ENCODE measurements at places on chromosomes 16 and 17.

GRCh38 chr17:7553356-7553755, 4.5 kb downstream of the TNFSF12 start:
- DNase-seq, result no peak

- peak; percentile 72 for DNase-seq
These were observed 26.1 kb downstream of the CDR2 start for GRCh38 chr16:22348291-22348690.

- no peak for DNase-seq
These were observed 12.6 kb upstream of the POLR3E start for GRCh38 chr16:22284637-22285036.

DNA sequence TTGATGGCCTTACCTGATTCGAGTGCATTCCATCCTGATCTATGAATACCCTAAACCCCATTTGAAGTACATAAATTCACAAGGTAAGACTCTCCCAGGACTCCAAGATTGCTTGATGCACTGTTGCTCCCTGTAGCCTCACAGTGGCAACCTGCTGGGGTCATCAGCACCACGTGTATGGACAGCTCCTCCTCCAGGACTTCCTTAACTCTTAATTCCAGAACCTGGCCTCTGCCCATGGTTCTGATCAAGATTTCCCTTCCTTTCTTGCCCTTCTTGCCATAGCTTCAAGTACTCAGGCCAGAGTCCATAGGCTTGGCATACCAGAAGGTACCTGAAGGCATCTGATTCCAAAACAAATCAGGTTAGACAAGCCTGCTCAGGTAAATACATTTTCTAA, 34.0 kb upstream of the NLK start:
- DNase-seq, result peak; percentile 48

GRCh38 chr16:23948949-23949411, 113.2 kb downstream of the PRKCB start:
- DNase-seq, result no peak

- no peak for DNase-seq
These were observed 1.8 kb downstream of the MPP2 start for GRCh38 chr17:43905400-43905984.

GRCh38 chr17:48068491-48068961, 20.4 kb downstream of the NFE2L1 start:
- DNase-seq, result peak; percentile 77

DNA sequence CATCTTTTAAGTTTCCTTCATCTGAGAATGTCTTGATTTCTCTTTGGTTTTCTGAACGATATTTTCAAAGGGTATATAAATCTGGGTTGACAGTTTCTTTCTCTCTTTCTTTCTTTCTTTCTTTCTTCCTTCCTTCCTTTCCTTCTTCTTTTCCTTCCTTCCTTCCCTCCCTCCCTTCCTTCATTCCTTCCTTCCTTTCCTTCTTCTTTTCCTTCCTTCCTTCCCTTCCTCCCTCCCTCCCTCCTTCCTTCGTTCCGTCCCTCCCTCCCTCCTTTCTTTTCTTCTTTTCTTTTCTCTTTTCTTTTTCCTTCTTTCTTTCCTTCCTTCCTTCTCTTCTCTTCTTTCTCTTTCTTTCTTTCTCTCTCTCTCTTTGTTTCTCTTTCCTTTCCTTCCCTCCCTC, 7.6 kb upstream of the KRT39 start:
- no peak for DNase-seq

- DNase-seq, result peak; percentile 77
These were observed 18.0 kb downstream of the C17orf67 start for GRCh38 chr17:56815711-56816110.

DNA sequence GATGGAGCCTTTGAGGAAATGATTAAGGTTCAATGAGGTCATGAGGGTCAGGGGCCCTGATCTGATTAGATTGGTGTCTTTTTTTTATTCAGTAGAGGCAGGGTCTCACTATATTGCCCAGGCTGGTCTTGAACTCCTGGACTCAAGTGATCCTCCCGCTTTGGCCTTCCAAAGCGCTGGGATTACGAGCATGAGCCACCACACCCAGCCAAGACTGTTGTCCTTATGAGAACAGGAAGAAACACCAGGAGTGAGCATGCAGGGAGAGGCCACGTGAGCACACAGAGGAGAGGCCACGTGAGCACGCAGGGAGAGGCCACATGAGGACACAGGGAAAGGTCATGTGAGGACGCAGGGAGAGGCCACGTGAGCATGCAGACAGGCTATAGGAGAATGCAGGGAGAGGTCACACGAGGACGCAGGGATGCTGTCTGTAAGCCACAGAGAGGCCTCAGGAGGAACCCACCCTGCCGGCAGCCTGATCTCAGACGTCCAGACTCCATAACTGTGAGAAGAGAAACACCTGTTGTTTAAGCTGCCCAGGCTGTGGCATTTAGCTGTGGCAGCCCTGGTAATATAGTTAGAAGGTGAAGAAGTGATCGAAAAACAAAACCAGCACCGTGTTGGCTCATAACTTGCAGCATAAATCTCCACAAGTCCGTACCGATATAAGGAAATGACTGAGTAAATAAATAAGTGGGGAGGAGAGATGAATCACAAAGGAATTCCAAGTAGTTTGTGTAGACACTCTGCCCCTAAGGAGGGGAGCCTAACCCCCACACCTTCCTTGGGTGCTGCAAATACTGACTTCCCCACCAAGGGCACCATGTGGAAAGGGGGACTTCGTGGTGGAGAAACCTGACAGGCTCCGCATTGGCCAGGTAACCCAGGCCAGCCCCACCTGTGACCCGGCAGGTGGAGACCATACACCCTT, 14.6 kb upstream of the CSNK1D start:
- peak; percentile 32 for DNase-seq

GRCh38 chr17:17256316-17256715, 19.3 kb upstream of the FLCN start:
- DNase-seq, result no peak

- no peak for DNase-seq
These were observed 911.1 kb upstream of the GOT2 start for GRCh38 chr16:59645194-59645593.

DNA sequence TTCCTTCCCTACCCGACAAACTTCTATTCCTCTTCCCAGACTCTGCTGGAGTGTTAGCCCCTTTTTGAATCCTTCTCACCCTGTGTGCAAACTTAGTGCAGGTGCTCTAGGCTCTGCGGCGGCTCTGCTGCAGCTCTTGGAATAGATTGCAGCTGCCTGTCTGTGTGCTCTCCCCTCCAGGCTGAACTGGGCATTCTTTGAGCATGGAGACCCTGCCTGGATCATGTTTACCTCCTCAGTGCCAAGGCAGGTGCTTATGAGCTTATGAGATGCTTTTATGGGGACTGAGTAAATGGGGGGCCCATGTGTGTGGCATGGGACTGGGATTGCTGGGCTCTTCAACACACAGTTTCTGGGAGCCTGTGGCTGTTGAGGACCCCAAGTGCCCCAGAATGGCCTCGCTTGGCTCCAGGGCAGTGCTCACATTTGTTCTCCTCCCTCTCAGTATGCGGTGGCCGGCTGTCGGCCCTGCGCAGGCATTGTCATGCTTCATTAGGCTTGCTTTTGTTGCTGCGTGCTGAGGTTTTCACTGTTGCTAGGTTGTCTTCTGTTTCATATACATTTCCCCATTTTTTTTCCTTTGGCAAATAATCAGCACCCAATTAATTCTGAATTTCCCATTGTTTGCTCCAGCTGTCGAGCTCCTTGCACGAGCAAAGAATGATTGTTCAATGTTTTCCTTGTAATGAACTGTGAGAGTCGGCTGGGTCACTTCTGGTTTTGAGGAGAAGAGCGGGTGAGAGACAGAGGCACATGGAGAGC, 185.5 kb upstream of the NLRP1 start:
- DNase-seq, result no peak

DNA sequence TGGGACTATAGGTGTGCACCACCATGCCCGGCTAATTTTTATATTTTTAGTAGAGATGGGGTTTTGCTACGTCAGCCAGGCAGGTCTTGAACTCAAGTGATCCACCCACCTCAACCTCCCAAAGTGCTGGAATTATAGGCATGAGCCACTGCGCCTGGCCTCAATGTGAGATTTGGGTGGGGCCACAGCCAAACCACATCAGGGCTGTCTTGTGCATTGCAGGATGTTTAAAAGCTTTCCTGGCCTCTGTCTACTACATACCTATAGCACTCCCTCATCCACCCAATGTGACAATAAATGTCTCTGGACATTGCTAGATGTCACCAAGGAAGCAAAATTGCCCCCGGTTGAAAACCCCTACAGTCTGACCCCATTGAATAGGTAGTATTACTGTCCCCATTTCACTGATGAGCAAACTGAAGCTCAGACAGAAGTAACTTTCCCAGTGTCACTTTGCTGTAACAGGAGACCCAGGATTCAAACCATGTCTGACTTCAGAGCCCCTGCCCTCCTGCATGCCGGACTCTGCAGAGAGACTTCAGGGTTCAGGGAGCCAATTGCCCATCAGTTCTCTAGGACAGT, 3.6 kb upstream of the MAP3K14 start:
- DNase-seq, result peak; percentile 70

GRCh38 chr16:80824623-80825364, 20.4 kb upstream of the CDYL2 start:
- peak; percentile 45 for DNase-seq

DNA sequence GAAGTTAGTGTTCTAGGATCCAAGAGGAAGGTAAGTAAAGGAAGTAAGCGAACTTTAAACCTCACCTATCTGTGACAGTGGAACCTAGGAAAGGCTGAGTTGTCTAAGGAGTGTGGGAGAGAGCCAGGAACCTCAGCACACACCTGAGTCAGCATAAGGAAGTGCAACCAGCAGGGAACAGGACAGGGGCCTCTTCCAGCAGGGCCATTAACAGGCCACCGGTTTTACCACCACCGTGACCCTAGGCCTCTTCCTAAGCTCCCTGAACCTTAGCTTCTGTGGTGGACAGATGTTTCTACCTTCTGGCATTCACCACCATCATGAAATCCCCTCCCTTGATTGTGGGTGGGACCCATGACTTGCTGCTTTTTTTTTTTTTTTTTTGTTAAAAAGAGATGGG, 26.7 kb upstream of the GPATCH8 start:
- DNase-seq, result no peak

- no peak for DNase-seq
These were observed 111.3 kb downstream of the SALL1 start for GRCh38 chr16:51039638-51040331.
